Activated T-helper 2 cell treated with anti-CD3 and anti-CD28 coated beads, Interferon-gamma antibody, Interleukin-2, Interleukin-4, amounts not matched to agents 10 μg/mL and 5 μg/mL and 100 μg/mL, durations not matched to agents 14 hours and 24 hours and 36 hours (primary cell): ENCODE measurements at places on chromosomes 2 and 18.
A peak's percentile ranks its signal among the peaks of the same experiment; 100 is the strongest.

- H3K36me3 ChIP-seq, result no peaks in the 10 kb centered on the region
- no peak overlapping the region for H3K27ac ChIP-seq
- no peak for DNase-seq
- peaks cover 5% of the 10 kb centered on the region for H3K27me3 ChIP-seq
Measured at GRCh38 chr2:18380321-18380720, 180.1 kb downstream of the RDH14 start.

DNA sequence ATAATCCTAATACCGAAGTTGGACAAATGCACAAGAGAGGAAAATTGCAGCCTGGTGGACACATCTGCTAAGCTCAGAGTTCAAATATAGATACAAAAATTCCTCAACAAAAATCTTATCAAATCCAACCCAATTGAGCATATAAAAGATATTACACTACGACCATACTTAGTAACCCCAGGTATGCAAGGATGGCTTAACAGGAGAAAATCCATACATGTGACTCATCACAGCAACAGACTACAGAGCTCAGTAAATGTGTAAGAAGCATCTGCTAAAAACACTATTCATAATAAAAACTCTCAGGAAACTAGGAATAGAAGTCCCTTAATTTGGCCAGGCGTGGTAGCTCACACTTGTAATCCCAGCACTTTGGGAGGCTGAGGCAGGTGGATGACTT, 28.3 kb downstream of the HS6ST1 start:
- H3K4me1 ChIP-seq, result no peaks in the 10 kb centered on the region
- no peak overlapping the region for H3K27ac ChIP-seq
- H3K27me3 ChIP-seq, result no peaks in the 10 kb centered on the region
- no peaks in the 10 kb centered on the region for H3K36me3 ChIP-seq

- no peaks in the 10 kb centered on the region for H3K36me3 ChIP-seq
- no peak overlapping the region for H3K27ac ChIP-seq
- H3K4me1 ChIP-seq, result no peaks in the 10 kb centered on the region
- peaks cover 6% of the 10 kb centered on the region for H3K27me3 ChIP-seq
Measured at GRCh38 chr18:75391279-75392225, 36.0 kb downstream of the SMIM21 start.

- no peaks in the 10 kb centered on the region for H3K36me3 ChIP-seq
- peak overlapping the region; percentile 21 for H3K27ac ChIP-seq
- DNase-seq, result no peak
- H3K27me3 ChIP-seq, result peaks cover 11% of the 10 kb centered on the region
Measured at GRCh38 chr2:158953926-158954763, 14.3 kb upstream of the TANC1 start.

- peaks cover 4% of the 10 kb centered on the region for H3K27me3 ChIP-seq
- H3K4me1 ChIP-seq, result no peaks in the 10 kb centered on the region
- no peak overlapping the region for H3K4me3 ChIP-seq
- H3K36me3 ChIP-seq, result no peaks in the 10 kb centered on the region
Measured at GRCh38 chr2:30060562-30060961, 86.2 kb upstream of the YPEL5 start.

- H3K4me3 ChIP-seq, result no peak overlapping the region
- H3K4me1 ChIP-seq, result no peaks in the 10 kb centered on the region
- DNase-seq, result no peak
- no peaks in the 10 kb centered on the region for H3K36me3 ChIP-seq
- H3K27ac ChIP-seq, result no peak overlapping the region
Measured at GRCh38 chr18:33239298-33239697, 201.2 kb downstream of the CCDC178 start.

GRCh38 chr2:186445506-186445905, 40.6 kb upstream of the ZC3H15 start:
- H3K4me3 ChIP-seq, result no peak overlapping the region
- DNase-seq, result no peak
- H3K27ac ChIP-seq, result no peak overlapping the region
- no peaks in the 10 kb centered on the region for H3K4me1 ChIP-seq
- no peaks in the 10 kb centered on the region for H3K27me3 ChIP-seq
- no peaks in the 10 kb centered on the region for H3K36me3 ChIP-seq

DNA sequence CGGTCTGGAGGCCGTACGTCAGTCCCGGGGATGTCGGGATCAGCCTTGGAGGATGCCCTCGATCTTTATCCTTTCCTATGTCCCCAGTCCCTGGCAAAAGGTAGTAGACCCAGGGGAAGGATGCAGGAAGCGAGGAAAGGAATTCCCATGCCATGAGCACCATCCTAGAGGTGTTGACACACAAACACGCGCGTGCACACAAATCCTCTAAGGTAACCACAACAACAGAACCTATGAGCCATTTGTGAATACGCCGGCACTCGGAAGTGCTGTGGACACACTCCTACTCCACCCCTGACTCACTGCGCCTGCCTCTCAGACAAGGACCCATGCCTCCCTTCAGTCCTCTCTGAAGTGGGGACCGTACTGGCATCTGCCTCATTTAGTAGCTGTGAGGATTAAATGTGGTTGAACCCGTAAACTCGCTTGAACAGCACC, 11.3 kb upstream of the MLPH start:
- peaks cover 34% of the 10 kb centered on the region for H3K27me3 ChIP-seq
- no peaks in the 10 kb centered on the region for H3K36me3 ChIP-seq
- DNase-seq, result no peak
- peaks cover 14% of the 10 kb centered on the region for H3K4me1 ChIP-seq

GRCh38 chr2:96138179-96139145, at the start of gene ASTL:
Gene ASTL (minus strand): TSS chr2:96138502. CDS start chr2:96138436, 66 bp downstream.
- H3K4me1 ChIP-seq, result peaks cover 13% of the 10 kb centered on the region
- peak; percentile 51 for DNase-seq
- no peak within 1 kb of the TSS for H3K27ac ChIP-seq
- no peak within 1 kb of the TSS for H3K4me3 ChIP-seq
- no peaks in the 10 kb centered on the region for H3K27me3 ChIP-seq

- H3K27ac ChIP-seq, result no peak overlapping the region
- no peaks in the 10 kb centered on the region for H3K27me3 ChIP-seq
- no peaks in the 10 kb centered on the region for H3K36me3 ChIP-seq
- no peak overlapping the region for H3K4me3 ChIP-seq
- H3K4me1 ChIP-seq, result no peaks in the 10 kb centered on the region
Measured at GRCh38 chr2:156800065-156800653, 364.0 kb downstream of the GPD2 start.

DNA sequence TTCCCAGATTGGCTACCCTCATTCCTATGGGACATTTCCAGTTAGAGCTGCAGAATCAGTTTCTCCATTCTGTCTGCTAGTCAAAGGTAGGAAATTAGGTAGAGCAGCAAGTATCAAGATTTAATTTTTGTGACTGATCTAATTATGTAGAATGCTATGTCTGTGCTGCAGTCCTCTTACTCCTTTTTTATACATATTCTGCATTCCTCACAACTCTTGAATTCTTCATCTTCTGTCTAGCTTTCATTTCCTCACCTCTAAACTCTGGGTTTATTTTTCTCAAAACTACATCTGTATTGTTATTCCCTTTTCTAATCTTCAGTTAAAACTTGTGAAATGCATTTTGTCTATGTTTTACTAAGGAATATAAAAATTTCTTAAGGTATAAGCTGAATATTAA, 8.6 kb downstream of the SGO2 start:
- peaks cover 14% of the 10 kb centered on the region for H3K36me3 ChIP-seq
- peaks cover 2% of the 10 kb centered on the region for H3K4me1 ChIP-seq
- no peak for DNase-seq
